Neural crest cell (in vitro differentiated cells): ENCODE measurements at places on chromosomes 3 and 15. TPM values are rescaled to one million over a fixed set of nuclear protein-coding genes. Genes with fewer than 3 reads are reported as not detected.

The DUOXA1 gene
- not detected in 2 replicates for total RNA-seq

- DNase-seq = peak; percentile 16
- peaks cover 56% of the 10 kb centered on the region for H3K27me3 ChIP-seq
- H3K27ac ChIP-seq = no peak overlapping the region
Observed at GRCh38 chr15:81108427-81108826, 25.6 kb upstream of the CFAP161 start.

The SEC11A gene
- 200 and 201 TPM in 2 replicates for total RNA-seq

- peak overlapping the region; percentile 92 for H3K27ac ChIP-seq
- peak overlapping the region; percentile 96 for H3K4me3 ChIP-seq
- no peaks in the 10 kb centered on the region for H3K36me3 ChIP-seq
- DNase-seq = peak; percentile 57
- H3K27me3 ChIP-seq = no peaks in the 10 kb centered on the region
Observed at GRCh38 chr3:20040548-20041196, 426 bp downstream of the KAT2B start.

DNA sequence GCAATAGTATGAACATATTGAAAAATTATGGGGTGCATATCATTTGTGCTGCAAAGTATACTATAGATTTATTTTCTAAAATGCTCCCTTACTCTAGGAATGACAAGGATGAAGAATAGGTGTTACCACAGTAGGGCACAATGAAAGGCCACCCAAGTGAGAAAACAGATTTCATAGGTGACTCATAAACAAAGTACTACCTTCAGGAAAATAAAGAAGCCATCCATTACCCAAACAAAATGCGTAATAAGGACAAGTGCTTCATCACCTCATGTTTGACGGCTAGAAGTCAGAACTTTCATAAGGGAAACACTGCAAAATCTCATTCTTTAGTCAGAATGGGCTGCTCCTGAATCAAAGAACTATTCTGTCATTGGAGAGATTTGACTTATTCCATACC lies 116.6 kb downstream of the MFSD1 start:
- H3K36me3 ChIP-seq = no peaks in the 10 kb centered on the region
- H3K4me3 ChIP-seq = no peak overlapping the region
- DNase-seq = no peak

- no peaks in the 10 kb centered on the region for H3K27me3 ChIP-seq
- no peak overlapping the region for H3K27ac ChIP-seq
- DNase-seq = no peak
- no peaks in the 10 kb centered on the region for H3K36me3 ChIP-seq
- no peaks in the 10 kb centered on the region for H3K4me1 ChIP-seq
Observed at GRCh38 chr15:100687582-100688141, 85.3 kb downstream of the ASB7 start.

The GUCA1C gene
- total RNA-seq = not detected in 2 replicates

DNA sequence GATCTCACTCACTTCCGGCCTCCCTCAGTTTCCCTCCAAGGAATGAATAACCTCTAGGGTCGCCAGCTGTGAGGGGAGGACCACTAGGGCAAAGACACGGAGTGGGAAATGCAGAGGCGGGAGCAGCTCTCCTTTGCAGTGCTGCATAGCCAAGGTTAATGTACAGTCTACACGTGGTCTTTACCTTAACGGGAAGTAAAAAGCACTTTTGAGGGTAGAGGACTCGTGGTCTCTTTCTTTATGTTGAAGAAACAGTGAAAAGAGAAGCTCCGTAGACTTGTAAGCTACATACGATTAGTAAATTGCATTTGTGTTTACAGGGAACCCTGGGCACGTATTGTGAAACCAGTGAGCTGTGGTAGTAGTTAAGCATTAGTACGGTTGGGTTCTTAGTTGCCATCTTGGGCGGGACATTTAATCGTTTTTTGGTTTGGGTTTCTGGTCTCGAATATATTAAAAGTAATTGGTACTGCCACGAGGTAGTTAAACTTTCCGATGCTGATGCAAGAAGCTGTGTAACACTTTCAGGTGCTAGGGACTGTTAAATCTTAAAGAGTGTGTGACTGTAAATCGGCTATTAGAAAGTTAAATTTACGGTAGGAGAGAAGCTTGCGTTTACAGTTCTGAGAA lies 828 bp downstream of the U2SURP start:
- H3K4me3 ChIP-seq = peak overlapping the region; percentile 99
- no peaks in the 10 kb centered on the region for H3K36me3 ChIP-seq
- DNase-seq = no peak
- H3K27me3 ChIP-seq = no peaks in the 10 kb centered on the region
- peak overlapping the region; percentile 99 for H3K27ac ChIP-seq

DNA sequence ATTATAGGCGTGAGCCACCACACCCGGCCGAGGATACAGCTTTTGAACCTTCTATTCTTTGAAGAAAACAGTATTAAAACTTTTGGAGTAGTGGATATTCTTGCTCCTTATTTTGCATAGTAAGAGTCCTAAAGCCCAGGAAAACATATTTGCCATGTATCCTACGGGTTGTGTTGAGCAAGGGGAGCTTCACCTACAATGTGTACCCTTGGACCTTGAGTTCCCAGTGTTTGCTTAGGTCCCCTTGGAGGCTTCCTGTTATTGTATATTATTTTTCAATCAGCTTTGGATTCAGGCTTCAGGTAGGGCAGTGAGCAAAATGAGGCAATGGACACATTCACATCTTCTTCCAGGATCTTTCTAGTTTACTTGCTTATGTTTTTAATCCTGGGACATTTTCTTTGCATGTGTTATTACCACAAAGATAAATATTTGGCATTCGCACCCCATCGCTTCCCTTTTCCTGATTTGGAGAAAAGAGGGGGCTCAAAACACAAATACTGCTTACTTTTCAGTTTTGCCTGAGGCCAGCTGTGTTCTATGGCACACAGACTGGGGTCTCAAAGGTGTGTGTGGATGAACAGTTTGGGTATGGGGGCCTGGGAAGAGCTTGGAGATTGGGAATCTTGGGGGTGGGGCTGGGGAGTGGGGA lies 88.7 kb downstream of the FNDC3B start:
- H3K4me3 ChIP-seq = no peak overlapping the region
- peaks cover 55% of the 10 kb centered on the region for H3K4me1 ChIP-seq
- no peaks in the 10 kb centered on the region for H3K27me3 ChIP-seq
- H3K27ac ChIP-seq = no peak overlapping the region
- peaks cover 12% of the 10 kb centered on the region for H3K36me3 ChIP-seq

DNA sequence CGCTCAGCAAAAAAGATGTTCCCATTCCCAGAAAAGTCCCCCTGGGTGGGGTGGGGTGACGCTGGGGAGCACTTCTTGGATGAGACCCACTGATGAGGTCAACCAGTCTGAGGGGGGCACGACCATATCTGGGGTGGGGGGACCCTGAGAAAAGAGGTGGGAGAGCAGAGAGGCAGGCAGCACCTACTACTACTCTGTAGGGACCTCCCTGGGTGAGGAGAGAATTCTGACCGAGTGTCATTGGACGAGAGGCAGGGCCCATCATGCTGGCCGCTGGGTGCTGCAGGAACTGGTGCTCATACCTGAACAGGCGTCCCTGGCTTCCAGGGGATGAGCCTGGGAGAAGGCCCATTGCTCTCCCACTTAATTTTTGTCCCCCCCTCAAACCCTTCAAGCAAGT lies 158.8 kb downstream of the KLF13 start:
- peaks cover 58% of the 10 kb centered on the region for H3K27me3 ChIP-seq
- H3K36me3 ChIP-seq = peaks cover 10% of the 10 kb centered on the region
- no peak for DNase-seq
- no peak overlapping the region for H3K4me3 ChIP-seq
- H3K27ac ChIP-seq = no peak overlapping the region

GRCh38 chr3:59764171-59764570 lies 714.3 kb upstream of the CFAP20DC start:
- no peaks in the 10 kb centered on the region for H3K36me3 ChIP-seq
- H3K4me3 ChIP-seq = no peak overlapping the region
- no peaks in the 10 kb centered on the region for H3K27me3 ChIP-seq
- H3K4me1 ChIP-seq = no peaks in the 10 kb centered on the region
- H3K27ac ChIP-seq = no peak overlapping the region

The CHRM5 gene
- not detected in 2 replicates for total RNA-seq

DNA sequence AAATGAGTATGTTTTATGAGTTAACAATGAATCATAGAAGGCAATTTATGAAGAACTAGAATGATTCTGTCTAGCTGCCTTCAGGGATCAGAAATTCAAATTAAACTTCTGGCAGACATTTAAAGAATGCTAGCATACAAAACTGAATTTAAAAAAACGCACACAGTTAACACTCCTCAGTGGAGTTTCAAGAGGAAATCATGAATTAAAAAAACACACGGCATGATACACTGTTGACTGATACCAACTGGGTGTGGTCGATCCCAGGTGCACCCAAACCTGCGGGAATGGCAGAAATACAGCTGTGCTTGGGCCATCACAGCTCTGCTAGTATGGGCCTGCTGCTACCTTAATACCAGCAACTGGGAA lies 526.0 kb downstream of the FOXP1 start:
- H3K36me3 ChIP-seq = no peaks in the 10 kb centered on the region
- H3K4me3 ChIP-seq = no peak overlapping the region
- peaks cover 20% of the 10 kb centered on the region for H3K27me3 ChIP-seq
- no peak for DNase-seq
- no peak overlapping the region for H3K27ac ChIP-seq
- peaks cover 12% of the 10 kb centered on the region for H3K4me1 ChIP-seq

The ARL14 gene
- total RNA-seq = not detected in 2 replicates

- H3K36me3 ChIP-seq = no peaks in the 10 kb centered on the region
- H3K4me3 ChIP-seq = no peak overlapping the region
- H3K27ac ChIP-seq = no peak overlapping the region
- H3K27me3 ChIP-seq = no peaks in the 10 kb centered on the region
- DNase-seq = no peak
- peaks cover 12% of the 10 kb centered on the region for H3K4me1 ChIP-seq
Observed at GRCh38 chr3:148950806-148951205, 40.5 kb upstream of the GYG1 start.

GRCh38 chr15:99257107-99257750 lies 5.9 kb downstream of the LRRC28 start:
- DNase-seq = no peak
- H3K4me1 ChIP-seq = peaks cover 13% of the 10 kb centered on the region
- peaks cover 16% of the 10 kb centered on the region for H3K36me3 ChIP-seq
- no peak overlapping the region for H3K27ac ChIP-seq

DNA sequence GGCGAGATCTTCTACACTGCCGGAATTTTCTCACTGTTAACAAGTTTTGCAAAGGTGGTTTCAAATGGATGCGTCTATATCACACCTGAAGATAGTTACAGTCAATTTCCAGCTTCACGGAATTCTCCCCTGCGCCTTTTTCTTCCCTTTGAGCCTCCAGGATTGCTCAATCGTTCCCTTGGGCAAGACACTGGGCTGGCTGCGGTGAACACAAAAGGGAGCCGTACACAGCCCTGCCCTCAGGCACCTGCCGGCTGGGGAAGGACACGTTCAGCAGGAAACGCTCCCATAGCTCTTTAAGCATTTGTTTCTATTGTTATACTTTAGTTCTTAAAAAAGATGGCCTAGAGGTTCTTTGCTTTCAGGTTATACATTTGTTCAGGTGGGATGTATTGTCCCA lies 85.7 kb downstream of the C3orf70 start:
- H3K36me3 ChIP-seq = no peaks in the 10 kb centered on the region
- H3K27me3 ChIP-seq = no peaks in the 10 kb centered on the region
- no peak overlapping the region for H3K4me3 ChIP-seq

DNA sequence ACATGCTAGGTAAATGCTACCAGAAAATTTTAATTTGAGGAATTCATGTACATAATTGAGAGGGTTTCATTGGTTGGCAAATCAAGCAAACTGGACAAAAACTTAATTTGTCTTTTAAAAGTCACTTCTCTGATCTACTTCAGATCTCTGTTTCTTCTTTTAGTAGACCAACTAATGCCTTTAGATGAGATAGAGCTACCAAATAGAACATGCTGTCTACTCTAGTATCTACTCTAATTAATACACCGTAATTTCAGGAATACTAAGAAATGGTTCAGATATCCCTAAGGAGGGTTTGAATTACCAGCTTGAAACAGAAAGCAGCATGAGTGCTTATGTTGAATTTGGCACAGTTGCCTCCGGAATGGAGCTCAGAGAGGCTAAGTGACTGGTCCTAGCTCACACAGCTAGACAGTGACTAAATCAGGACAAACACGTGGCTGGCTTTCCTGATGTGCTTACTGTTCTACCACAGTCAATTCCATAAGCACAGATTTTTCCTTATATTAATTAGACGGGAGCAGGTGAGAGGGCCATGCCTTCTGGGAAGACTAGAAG lies 225.1 kb downstream of the ITPR1 start:
- no peak overlapping the region for H3K27ac ChIP-seq
- H3K4me1 ChIP-seq = peaks cover 4% of the 10 kb centered on the region
- H3K4me3 ChIP-seq = no peak overlapping the region
- H3K27me3 ChIP-seq = peaks cover 5% of the 10 kb centered on the region
- no peaks in the 10 kb centered on the region for H3K36me3 ChIP-seq

The FEZF2 gene
- 0.18 and 0.28 TPM in 2 replicates for total RNA-seq

GRCh38 chr15:25891081-25891480 lies 28.0 kb upstream of the ATP10A start:
- no peaks in the 10 kb centered on the region for H3K36me3 ChIP-seq
- no peaks in the 10 kb centered on the region for H3K4me1 ChIP-seq
- no peaks in the 10 kb centered on the region for H3K27me3 ChIP-seq
- H3K4me3 ChIP-seq = no peak overlapping the region
- no peak for DNase-seq

DNA sequence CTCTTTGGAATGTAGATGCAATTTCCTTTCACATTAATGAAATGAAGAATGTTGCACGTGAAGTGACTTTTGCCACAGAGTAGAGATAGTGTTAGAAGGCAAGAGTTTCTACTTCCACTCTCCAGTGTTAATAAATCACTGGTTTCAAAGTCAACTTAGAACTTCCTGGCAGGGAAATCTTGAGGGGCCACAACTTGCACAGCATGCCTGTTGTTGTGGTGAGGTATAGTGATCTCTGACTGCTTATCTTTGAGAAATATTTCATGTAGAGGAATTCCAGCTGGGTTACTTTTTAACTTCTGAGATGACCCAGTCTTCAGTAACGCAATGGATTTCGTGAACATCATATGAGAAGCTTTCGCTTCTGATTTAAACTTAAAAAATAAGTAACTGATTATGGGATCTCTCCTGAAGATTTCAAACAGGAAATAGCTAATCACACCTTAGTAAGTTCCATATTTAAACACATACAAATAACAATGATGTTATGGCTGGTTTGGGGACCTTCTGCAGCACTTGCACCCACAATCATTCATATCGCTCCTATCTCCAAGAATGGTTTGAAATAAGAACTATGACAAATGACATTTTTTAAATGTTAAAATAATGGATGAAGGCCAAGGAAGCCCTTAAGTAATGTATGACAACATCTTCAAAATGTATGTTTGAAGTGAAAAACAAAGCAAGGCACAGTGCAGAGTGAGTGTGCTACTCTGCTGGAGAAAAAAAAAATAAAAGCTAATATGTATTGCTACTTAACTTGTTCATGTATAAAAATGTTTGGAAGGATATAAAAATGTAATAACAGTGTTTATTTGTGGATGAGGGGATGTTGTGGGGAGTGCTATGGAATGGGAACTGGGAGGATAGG lies 726.5 kb upstream of the NECTIN3 start:
- H3K27me3 ChIP-seq = no peaks in the 10 kb centered on the region
- DNase-seq = no peak
- no peaks in the 10 kb centered on the region for H3K36me3 ChIP-seq
- H3K4me1 ChIP-seq = no peaks in the 10 kb centered on the region

The GMNC gene
- not detected in 2 replicates for total RNA-seq

GRCh38 chr3:189300345-189300744 lies 128.6 kb downstream of the TPRG1 start:
- H3K36me3 ChIP-seq = no peaks in the 10 kb centered on the region
- H3K4me3 ChIP-seq = no peak overlapping the region
- no peaks in the 10 kb centered on the region for H3K27me3 ChIP-seq
- no peak for DNase-seq

GRCh38 chr3:149620291-149621020 lies 37.4 kb downstream of the WWTR1 start:
- H3K4me1 ChIP-seq = peaks cover 26% of the 10 kb centered on the region
- no peak overlapping the region for H3K27ac ChIP-seq
- H3K27me3 ChIP-seq = no peaks in the 10 kb centered on the region
- no peak for DNase-seq
- H3K36me3 ChIP-seq = no peaks in the 10 kb centered on the region
